H9 (cell line): ENCODE measurements at places on chromosomes 5 and 9.

GRCh38 chr9:22210262-22210661 lies 201.2 kb upstream of the CDKN2B start:
- no peak for DNase-seq
- H3K4me3 ChIP-seq, result no peak overlapping the region
- no peaks in the 10 kb centered on the region for H3K36me3 ChIP-seq
- no peak overlapping the region for H3K27ac ChIP-seq
- no peaks in the 10 kb centered on the region for H3K4me1 ChIP-seq
- H3K27me3 ChIP-seq, result no peaks in the 10 kb centered on the region

DNA sequence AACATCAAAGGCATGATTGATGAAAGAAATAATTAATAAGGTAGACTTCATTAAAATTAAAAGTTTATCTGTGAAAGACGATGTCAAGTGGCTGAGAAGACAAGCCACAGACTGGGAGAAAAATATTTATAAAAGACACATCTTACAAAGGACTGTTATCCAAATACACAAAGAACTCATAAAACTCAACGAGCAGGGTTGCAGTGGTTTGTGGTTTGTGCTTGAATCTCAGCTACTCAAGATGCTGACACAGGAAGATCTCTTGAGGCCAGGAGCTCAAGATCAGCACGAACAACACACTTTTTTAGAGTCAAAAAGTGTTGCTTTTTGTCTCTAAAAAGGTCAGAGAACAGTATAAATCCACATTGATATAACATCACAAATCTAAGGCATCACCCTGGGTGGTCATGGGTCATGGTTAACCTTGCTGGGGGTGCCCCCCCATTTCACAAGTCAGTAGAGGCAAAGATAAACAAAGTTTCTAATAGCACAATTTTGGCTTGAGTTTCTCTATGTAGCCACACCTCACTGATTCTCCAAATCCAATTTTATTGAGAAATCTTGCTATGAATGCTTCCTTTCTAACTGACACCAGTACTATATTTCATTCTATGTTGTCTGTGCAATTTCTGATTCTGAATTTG lies 342.9 kb upstream of the RPS23 start:
- no peak overlapping the region for H3K4me3 ChIP-seq
- no peaks in the 10 kb centered on the region for H3K27me3 ChIP-seq
- H3K27ac ChIP-seq, result no peak overlapping the region
- H3K4me1 ChIP-seq, result no peaks in the 10 kb centered on the region
- DNase-seq, result no peak

DNA sequence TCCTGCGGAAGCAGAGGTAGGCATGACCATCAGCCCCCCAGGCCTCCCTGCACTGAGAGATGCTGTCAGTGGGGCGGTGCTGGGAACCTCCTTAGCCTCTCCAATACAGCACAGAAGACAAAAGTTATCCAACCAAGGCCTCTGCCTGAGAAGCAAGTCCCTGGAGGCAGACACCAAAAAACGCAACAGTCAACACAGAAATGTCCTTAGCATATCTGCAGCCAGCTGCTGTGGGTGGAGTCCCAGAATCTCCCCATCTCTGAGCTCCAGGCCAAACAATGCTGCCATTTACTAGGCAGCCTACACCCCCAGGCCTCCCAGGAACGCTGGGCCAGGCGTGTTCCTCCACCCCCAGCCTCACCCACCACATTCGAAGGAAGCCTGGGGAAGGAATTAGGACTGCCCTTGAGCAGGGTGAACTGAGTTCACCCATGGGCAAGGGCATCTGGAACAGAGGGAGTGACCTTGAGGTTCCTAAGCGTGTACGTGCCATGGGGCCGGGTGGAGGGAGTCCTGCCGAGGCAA lies 43.7 kb downstream of the STK10 start:
- DNase-seq, result no peak
- no peak overlapping the region for H3K27ac ChIP-seq
- H3K36me3 ChIP-seq, result peaks cover 2% of the 10 kb centered on the region; the same call in 1 of the 2 replicates
- H3K4me3 ChIP-seq, result no peak overlapping the region
- no peaks in the 10 kb centered on the region for H3K4me1 ChIP-seq

DNA sequence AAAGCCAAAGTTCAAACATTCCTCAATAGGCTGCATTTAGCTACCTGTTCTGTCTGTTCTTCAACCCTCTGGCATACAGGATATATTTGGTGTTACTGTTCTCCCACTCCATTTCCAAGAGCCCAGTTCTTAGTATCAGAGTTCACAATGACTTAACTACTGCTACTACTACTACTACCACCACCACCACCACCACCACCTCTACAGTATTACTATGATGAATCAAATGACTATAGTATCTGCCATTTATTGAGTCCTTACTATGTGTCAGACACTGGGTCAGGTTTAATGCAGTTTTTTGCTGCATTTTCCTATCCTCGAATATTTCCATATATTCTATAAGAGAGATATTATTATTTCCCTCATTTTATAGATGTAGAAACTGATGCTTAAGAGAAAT lies 937 bp upstream of the CD180 start:
- no peaks in the 10 kb centered on the region for H3K27me3 ChIP-seq
- no peak for DNase-seq
- H3K36me3 ChIP-seq, result peaks cover 13% of the 10 kb centered on the region
- no peak overlapping the region for H3K27ac ChIP-seq
- H3K4me3 ChIP-seq, result no peak overlapping the region
- no peaks in the 10 kb centered on the region; the same call in 1 of the 2 replicates for H3K4me1 ChIP-seq

GRCh38 chr9:886886-887285 lies 45.4 kb downstream of the DMRT1 start:
- no peak for DNase-seq
- no peaks in the 10 kb centered on the region for H3K27me3 ChIP-seq
- no peak overlapping the region for H3K4me3 ChIP-seq
- H3K27ac ChIP-seq, result no peak overlapping the region
- no peaks in the 10 kb centered on the region for H3K4me1 ChIP-seq

- H3K4me1 ChIP-seq, result no peaks in the 10 kb centered on the region
- peaks cover 10% of the 10 kb centered on the region for H3K36me3 ChIP-seq
- H3K27me3 ChIP-seq, result no peaks in the 10 kb centered on the region
- peak; percentile 28 for DNase-seq
Observed at GRCh38 chr9:136857166-136857565, 5.0 kb downstream of the MAMDC4 start.

DNA sequence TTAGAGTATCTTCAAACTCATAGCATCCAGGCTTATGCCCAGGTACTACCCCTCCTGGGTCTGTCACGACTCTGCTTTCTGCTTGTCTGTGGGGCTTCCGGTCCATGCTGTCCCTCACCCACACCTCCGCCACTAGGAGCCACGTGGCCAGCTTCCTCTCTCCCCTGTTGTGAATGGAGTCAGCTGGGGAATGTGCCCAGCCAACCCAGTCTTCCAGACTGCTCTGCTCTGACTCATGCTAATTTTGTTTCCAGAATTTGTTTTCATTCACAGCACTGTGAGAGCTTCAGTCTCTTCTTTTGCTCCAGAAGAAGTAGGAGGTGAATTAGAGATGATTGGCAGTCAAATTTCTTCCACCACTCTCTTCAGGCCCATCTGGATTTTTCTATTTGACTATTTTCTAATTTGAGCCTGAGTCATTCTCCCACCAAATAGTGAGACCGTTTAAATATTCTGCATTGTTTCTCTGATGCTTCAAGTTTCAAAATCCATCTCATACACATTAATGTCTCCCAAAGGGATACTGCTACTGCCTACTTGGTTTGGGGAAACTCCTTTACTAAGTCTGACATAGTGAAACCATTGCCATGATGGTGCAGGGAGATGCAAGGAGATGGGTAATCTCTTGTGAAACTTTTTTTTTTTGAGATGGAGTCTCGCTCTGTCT lies 424.1 kb upstream of the KIF2A start:
- H3K4me1 ChIP-seq, result no peaks in the 10 kb centered on the region
- no peak overlapping the region for H3K27ac ChIP-seq
- no peaks in the 10 kb centered on the region for H3K36me3 ChIP-seq
- H3K4me3 ChIP-seq, result no peak overlapping the region
- DNase-seq, result no peak

DNA sequence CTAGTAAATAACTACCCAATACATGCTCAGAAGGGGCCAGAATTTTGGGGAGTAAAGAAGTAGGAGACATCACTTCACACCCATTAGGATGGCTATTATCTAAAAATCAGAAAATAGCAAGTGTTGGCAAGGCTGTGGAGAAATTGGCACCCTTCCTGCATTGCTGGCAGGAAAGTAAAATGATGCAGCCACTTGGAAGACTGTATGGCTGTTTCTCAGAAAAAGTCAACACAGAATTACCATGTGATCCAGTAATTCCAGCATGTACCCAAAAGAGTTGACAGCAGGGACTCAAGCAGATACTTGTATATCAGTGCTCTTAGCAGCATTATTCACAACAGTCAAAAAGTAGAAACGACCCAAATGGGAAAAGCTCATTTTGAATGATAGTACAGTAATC lies 107.6 kb downstream of the APBA1 start:
- no peaks in the 10 kb centered on the region for H3K27me3 ChIP-seq
- no peaks in the 10 kb centered on the region for H3K36me3 ChIP-seq
- no peaks in the 10 kb centered on the region; the same call in 1 of the 2 replicates for H3K4me1 ChIP-seq
- no peak overlapping the region for H3K4me3 ChIP-seq
- H3K27ac ChIP-seq, result no peak overlapping the region

GRCh38 chr9:89361031-89361430 lies 42.7 kb downstream of the SECISBP2 start:
- H3K4me3 ChIP-seq, result no peak overlapping the region
- H3K27ac ChIP-seq, result no peak overlapping the region
- DNase-seq, result peak; percentile 14
- peaks cover 24% of the 10 kb centered on the region for H3K36me3 ChIP-seq

- peaks cover 20% of the 10 kb centered on the region for H3K36me3 ChIP-seq
- no peaks in the 10 kb centered on the region; the same call in 1 of the 2 replicates for H3K4me1 ChIP-seq
- DNase-seq, result peak; percentile 41
- no peaks in the 10 kb centered on the region for H3K27me3 ChIP-seq
- no peak overlapping the region for H3K27ac ChIP-seq
- H3K4me3 ChIP-seq, result no peak overlapping the region
Observed at GRCh38 chr9:131204285-131204684, 72.0 kb downstream of the FAM78A start.

- H3K27ac ChIP-seq, result peak overlapping the region; percentile 88
- H3K4me1 ChIP-seq, result peaks cover 6% of the 10 kb centered on the region; the same call in 1 of the 2 replicates
- peak overlapping the region; percentile 95 for H3K4me3 ChIP-seq
- H3K36me3 ChIP-seq, result no peaks in the 10 kb centered on the region
- no peaks in the 10 kb centered on the region for H3K27me3 ChIP-seq
- DNase-seq, result peak; percentile 76
Observed at GRCh38 chr9:69121155-69122081, 52.7 kb upstream of the TJP2 start.

GRCh38 chr5:41115281-41115680 lies 44.1 kb upstream of the MROH2B start:
- no peaks in the 10 kb centered on the region for H3K4me1 ChIP-seq
- H3K36me3 ChIP-seq, result no peaks in the 10 kb centered on the region
- H3K4me3 ChIP-seq, result no peak overlapping the region
- no peak for DNase-seq

DNA sequence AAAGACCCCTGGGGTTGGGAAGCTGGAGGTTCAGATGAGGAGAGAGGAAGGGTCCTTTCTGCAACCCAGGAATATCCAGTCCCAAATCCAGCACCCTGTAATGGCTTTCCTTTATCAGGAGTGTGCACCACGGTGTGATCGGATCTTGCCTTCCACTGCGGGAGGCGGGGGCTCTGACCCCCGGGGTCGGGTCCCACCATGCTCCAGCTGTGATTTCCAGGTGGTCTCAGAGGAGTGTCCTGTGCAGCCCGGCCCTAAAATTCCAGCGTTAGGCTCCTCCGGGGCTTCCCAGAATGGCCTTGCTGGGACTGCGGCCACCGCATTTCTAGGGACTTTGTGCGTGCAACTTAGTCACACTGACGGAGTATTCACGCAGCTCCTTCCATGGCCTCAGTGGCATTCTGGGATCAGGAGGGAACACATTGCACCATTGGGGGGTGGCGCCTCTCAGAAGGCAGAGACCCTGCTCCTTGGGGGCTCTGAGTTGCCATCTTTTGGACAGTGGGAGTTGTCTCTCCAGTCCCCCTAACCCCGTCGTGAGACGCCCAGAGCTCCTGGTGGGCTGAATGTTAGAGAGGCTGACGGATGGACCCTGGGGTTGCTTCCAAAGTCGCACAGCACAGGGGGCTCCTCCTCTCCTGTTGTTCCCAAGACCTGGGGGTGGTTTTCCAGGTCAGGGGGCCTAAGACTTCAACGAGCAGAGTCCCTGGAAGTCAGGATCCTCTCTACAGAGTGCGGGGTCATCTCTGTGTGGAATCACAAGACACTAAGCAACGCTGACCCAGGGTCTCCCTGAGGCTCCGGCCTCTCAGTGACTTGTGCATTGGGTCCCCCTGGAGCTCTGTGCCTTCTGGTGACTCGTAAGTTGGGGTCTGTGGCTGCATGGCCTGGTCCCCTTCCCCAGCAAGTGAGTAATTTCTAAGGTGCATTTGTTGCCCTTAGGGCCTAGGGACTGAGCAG lies 42.7 kb upstream of the IRX4 start:
- H3K27me3 ChIP-seq, result no peaks in the 10 kb centered on the region; the same call in 1 of the 2 replicates
- no peak overlapping the region for H3K27ac ChIP-seq
- no peak for DNase-seq

GRCh38 chr9:70420441-70421271 lies 6.2 kb upstream of the KLF9 start:
- H3K4me3 ChIP-seq, result peak overlapping the region; percentile 94
- DNase-seq, result peak; percentile 87
- no peaks in the 10 kb centered on the region; the same call in 1 of the 2 replicates for H3K27me3 ChIP-seq
- no peaks in the 10 kb centered on the region for H3K36me3 ChIP-seq

DNA sequence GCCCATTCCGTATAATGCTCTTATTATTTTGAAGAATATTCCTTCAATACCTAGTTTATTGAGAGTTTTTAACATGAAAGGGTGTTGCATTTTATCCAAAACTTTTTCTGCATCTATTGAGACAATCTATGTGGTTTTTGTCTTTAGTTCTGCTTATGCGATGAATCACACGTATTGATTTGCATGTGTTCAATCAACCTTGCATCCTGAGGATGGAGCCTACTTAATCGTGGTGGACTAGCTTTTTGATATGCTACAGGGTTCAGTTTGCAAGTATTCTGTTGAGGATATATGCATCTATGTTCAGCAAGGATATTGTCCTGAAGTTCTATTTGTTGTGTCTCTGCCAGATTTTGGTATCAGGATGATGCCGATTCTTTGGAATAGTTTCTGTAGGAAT lies 1070.3 kb upstream of the CDH18 start:
- no peak overlapping the region for H3K27ac ChIP-seq
- DNase-seq, result no peak
- no peak overlapping the region for H3K4me3 ChIP-seq
- H3K36me3 ChIP-seq, result peaks cover 7% of the 10 kb centered on the region; the same call in 1 of the 2 replicates
- no peaks in the 10 kb centered on the region for H3K27me3 ChIP-seq

- no peak for DNase-seq
- H3K4me1 ChIP-seq, result no peaks in the 10 kb centered on the region
- H3K4me3 ChIP-seq, result no peak overlapping the region
- peaks cover 47% of the 10 kb centered on the region for H3K36me3 ChIP-seq
Observed at GRCh38 chr9:125460883-125461635, 199.4 kb downstream of the GAPVD1 start.

DNA sequence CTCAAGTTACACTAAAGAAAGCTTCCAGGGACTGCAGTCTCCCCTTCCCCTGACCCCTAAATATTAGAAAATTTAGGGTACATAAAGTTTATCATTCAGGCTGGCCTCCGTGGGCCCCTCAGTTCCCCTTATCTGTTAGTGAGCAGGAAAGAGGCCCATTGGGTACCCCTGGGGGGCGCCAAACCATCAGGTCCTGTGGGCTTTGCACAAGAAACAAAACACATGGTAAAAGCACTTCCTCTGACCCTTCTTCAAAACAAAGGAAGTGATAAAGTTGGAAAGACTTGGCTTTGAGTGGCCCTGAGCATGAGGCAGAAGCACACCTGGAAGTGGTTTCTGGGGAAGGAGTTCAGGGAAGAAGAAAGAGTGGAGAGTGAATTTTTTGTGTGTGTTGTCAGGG lies 213.0 kb downstream of the SMARCA2 start:
- DNase-seq, result peak; percentile 71
- peaks cover 21% of the 10 kb centered on the region for H3K36me3 ChIP-seq
- no peak overlapping the region for H3K27ac ChIP-seq
- no peak overlapping the region for H3K4me3 ChIP-seq
- no peaks in the 10 kb centered on the region for H3K4me1 ChIP-seq
